ENCODE measurements at places on chromosomes 2 and 18.

GRCh38 chr2:96142217-96143113 lies 2.8 kb downstream of the DUSP2 start:
- peak; percentile 45 for DNase-seq

- DNase-seq = no peak
Measured at GRCh38 chr2:64283006-64283570, 138.9 kb upstream of the PELI1 start.

DNA sequence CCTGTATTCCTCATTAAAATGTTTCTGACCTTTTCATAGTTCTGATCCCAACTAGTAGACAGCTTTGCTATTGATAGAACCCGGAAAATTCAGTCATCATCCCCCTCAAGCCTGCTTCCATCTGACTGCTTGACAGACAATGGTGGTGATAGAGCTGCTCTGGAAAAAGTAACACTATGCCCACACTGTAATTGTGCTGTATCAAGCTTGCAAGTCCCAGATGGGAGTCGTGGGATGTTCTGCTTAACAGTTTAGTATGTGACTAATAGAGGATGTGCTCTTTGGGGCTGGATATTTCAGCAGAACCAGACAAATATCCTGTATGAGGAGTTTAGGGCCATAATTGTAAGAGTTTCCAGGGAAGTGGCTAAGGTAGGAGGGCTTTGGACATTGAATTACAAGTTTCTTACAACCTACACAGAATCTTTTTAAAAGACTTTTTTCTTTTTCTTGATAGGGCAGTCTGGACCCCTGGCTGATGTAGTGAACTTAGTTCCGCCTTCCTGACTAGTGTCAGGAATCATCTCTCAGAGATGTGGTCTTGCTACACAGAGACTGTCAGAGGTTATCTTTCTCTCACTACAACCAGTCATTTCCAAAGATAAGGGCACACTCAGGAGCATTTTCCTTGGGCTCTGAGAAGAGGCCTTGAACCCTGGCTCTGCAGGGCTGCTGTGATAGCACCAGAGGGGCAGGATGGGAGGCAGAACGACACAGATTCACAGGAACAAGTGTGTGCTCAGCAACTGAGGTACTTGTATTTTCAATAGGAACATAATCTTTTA lies 158.0 kb upstream of the RBMS1 start:
- no peak for DNase-seq

DNA sequence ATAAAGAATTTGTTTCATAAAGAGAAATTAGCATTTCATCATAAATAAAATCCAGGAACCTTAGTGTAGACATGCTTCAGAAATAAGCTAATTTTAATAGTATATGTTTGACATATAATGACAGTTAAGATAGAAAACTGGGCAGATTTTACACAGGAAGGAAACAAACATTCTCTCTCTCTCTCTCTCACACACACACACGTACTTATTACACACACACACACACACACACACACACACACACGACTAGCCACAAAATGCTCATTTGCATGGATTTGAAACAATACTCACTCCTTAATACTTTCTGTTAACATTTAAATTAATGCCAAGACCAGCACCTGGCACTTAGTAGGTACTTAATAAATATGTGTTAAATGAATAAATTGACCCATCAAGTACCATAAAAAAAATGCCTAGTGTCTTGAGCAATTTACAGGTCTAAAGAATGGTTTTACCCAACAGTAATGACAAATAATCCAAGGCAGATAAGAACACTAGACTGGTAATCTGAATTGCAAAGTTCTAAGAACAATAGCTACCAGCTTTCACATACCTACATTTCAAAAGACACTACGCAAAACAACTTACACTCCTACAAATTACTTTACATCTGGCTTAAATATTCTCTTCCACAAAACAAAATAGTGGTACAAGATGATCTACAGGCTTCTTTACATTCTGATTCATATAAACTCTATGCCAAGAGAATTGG lies 2.9 kb upstream of the GALNT3 start:
- no peak for DNase-seq

DNA sequence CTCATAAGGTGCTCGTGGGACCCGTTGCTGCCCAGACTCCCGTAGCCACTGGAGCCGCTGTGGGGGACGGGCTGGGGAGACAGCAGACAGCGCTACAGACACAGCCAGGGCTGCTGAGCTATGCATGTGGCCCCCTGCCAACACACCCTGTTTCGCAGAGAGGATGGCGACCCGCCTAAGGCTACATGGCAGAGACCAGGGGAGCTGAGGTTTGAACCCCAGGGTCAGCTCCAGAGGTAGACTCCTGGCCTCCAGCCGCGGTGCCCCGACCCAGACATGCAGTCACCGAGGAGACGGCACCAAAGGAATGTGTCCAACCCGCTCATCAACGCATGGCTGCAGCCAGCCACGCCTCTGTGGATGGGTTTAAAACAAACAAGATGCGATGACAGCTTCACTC lies 21.0 kb upstream of the HES6 start:
- DNase-seq = peak; percentile 44

- peak; percentile 17 for DNase-seq
Measured at GRCh38 chr2:201795607-201796477, 10.5 kb upstream of the CDK15 start.

DNA sequence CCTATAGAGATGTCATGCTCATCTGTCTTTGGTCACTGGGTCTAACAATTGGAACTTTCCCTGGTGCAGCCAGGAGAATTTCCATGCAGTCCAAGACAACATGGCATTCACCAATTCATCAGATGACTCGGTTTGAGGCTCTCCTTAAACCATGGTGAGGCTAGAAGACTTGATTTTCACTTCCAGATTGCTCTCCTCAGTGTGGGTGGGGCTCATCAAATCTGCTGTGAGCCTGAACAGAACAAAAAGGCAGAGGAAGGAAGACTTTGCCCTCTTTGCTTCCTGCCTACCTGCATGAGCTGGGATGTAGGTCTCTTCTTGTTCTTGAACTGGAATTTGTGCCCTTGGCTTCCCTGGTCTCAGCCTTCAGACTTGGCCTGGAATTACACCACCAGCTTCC lies 203.4 kb upstream of the TRIB2 start:
- DNase-seq = no peak

All from mucosa of descending colon (tissue), 3 donors.